ENCODE measurements at places on chromosomes 2 and 18.

GRCh38 chr18:65567372-65567771, 183.4 kb upstream of the CDH7 start:
- peak; percentile 65 for DNase-seq

DNA sequence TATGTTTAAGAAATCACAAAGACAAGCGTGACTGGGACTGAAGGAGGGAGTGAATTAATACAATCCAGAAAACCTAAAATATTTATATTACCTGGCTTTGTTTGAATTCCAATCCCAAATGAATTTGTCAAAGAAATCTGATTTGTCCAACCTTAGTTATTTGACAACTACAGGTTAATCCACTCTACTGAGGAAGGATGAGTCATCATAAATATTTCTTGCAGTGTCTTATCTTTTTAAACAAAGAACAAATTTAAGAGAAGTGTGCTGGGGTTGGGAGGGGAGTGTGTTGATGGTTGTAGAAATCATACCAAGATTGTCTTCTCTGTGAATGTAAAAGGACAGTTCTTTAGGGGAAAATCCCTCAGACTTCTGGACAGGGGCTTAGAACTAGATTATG, 1106.3 kb upstream of the SLC39A10 start:
- no peak for DNase-seq

DNA sequence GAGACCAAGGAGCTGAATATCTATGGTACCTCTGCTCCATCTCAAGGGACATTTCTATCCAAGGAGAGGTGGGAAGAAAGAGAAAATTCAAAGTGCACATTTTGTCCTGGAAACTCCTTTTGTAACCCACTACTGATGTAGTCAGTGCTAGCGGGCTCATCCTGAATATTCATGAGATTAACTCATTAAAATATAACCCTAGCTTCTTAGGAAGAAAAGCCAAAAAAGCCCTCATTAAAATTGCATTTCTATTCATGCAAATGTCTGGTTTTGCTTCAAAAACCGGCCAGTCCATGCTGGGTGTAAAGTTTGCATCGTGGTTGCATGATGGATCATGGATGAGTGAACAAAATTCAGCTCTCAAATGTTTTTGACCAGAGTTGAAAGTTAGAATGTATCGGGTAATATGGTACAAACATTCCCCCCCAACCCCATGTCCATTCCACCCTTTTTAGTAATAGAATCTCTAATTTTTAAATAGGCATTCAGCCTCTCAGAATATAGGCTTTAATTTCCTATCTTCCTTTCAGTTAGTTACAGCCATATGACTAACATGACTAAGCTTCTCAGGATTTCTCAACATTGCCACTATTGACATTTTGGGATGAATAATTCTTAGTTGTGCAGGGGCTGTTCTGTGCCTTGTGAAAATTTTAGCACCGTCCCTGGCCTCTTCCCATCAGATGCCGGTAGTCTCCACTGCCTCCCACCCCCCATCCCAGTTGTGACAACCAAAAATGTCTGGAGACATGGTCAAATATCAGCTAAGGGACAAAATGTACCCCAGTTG, 104.2 kb upstream of the RND3 start:
- no peak for DNase-seq

DNA sequence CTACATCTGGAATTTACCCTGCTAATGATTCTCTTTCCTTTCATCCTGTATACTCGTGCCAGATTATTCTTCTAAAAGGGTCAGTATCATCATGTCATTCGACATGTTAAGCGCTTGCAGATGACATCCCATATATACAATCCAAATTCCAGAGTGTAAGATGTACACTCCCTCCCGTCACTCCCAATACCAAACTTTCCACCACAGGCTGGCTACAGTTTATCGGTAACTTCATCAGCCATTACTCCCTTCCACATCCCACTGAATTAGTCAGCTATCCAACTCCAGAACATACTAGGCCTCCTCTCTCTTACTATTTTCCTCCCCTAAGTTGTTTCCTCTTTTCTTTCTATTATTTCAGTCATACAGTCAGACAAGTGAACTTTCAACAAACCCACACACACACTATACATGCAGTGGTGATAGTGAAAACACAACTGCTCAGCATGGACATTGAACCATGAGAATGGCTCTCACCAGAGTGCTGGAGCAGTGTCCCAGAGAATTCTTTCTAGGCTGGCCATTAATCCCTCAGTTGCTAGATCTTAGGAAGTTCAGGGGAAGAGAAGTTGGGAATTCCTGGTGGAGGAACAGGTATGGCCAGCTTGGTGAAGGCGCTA, 10.6 kb upstream of the NMI start:
- no peak for DNase-seq

GRCh38 chr18:78169174-78169864, 810.3 kb upstream of the SALL3 start:
- peak; percentile 64 for DNase-seq

- DNase-seq = no peak
These were observed 24.9 kb upstream of the CD8A start for GRCh38 chr2:86815611-86816010.

DNA sequence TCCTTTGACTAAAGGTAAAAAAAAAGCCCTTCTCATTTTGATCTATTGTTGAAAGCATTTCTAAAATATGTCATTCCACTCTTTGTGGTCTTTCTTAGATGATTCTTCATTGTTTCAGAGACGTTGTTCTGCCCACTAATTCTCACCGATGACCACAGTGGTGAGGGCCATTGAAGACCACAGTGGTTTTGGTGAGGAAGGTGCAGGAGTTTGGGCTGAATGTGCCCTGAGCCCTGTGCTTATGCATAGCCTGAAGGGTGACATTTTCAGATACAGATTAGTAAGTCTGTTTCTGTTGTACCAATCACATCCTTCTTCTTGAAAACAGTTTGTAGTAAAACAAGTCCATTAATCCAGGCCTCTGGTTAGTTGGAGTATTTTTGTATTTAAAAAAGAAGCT, 251.3 kb upstream of the ATP5MC3 start:
- no peak for DNase-seq

DNA sequence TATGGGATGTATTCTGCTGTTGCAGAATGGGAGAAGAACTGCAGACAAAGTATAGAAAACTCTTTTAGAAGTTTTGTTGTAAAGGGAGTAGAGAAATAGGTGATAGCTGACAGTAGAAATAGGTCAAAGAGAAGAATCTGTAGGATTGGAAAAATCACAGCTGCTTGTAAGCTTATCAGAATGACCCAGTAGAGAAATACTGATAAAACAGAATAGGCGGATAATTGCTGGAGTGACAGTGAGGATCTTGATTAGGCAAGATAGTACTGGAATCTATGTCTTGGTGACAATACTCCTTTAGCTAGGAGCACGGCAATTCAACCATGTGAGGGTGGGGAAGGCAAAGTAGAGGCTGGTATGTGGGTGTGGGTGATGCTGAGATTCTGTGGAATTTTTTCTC, 4.5 kb upstream of the SMAD4 start:
- no peak for DNase-seq

GRCh38 chr2:207474863-207475485, 54.8 kb upstream of the CREB1 start:
- DNase-seq = peak; percentile 72

- no peak for DNase-seq
These were observed 53.4 kb downstream of the SERPINB7 start for GRCh38 chr18:63828656-63829055.

DNA sequence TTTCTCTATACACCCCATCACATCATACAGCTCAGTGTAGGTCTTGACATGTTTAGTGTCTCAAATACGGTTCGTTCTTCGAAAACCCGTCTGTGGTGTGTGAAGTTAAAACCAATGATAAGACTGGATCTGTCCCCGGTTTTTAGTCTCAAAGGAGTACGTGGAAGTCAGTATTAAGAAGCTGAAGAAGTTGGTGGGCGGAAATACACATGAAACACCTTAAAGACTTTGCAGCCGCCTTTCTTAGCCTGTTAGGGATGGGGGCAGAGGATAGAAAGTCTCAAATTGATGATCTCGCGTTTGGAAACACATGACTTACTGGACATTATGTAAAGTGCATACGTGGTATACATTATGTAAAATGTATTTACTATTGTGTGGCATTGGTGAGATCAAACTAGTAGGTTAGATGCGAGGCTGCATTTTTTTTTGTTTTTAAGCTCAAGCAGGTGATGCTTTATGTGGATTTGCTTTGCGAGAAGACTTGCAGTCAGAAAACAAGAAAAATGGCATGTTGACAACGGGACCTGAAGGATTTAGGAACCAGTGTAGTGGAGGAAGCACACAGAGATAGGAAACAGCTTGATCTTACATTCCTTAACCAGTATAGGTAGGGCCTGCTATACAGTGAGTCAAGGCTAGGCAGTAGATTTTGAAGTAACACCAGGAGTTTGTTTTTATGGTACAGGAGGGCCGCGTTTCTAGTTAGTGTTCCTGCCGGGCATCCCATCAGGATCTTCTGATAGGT, 1.2 kb downstream of the CNOT11 start:
- DNase-seq = no peak

DNA sequence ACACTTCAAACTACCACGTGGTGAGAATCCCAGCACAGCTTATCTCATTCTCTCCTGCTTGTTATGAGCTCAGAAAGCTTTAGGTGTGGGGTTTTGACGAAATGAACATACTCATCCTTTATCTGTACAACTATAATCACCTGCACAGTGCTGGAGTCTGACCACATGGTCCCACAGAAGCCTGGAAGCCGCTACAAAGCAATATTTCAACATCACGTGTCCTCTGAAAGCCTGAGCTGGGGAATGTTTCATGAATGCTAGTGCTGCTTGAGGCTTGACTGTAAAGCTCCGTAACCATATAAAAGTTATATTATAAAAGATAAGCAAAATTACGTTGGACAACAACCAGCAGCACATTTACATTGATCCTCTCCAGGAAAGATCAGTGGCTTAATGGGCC, 43.9 kb downstream of the PIEZO2 start:
- DNase-seq = no peak

- DNase-seq = no peak
These were observed 343.1 kb downstream of the CBLN2 start for GRCh38 chr18:72201032-72201431.
